ENCODE measurements at places on chromosomes 12 and 14.

- DNase-seq = no peak
Measured at GRCh38 chr12:51788876-51789275, 59.6 kb downstream of the FIGNL2 start.

DNA sequence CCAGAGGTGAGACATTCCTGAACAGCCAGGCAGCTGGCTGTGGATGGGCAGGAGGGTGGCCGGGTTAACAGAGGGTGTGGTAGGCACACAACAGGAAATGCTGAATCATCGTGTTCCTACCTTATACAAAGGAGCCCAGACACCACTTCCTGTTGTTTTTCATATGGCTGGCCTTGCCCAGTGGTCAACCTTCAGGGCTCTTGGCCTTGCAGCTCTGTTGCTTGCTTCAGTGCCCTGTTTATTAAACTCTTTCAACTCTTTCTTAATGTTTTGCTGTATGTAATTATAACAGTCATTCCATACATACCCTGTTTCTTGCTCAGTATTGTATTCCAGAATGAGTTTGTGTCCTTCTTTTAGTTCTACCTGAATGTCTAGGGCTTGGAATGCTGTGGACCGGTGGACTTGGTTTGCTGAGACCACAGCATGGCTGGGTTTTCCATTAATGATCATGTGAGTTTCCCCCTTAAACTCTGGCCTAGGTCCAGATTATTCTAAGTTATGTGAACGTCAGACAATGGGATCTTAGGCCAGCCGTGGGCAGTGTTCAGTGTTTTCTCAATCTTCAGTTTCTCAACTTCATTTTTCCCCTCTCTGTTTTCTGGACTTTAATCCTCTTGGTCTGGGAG lies 11.9 kb downstream of the CFAP54 start:
- no peak for DNase-seq

DNA sequence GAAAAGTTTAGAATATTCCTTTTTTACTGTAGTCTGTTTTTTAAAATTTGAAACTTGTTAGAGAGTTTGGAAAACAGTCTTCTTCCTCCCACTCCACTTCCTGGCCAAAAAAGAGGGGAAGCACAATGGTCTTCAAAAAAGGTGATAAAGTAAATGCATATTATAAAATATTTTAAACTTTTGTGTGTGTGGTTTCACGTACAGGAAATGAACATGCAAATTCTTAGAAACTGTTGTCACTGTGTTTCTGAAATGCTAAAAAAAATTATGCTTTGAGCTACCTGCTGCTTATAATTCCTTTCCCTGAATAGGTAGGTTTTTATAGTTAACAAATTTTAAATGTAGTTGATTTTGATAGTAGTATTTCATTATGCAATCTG lies 2.9 kb downstream of the FGFR1OP2 start:
- DNase-seq = no peak

- DNase-seq = no peak
Measured at GRCh38 chr14:39228509-39229221, 5.0 kb upstream of the MIA2 start.

DNA sequence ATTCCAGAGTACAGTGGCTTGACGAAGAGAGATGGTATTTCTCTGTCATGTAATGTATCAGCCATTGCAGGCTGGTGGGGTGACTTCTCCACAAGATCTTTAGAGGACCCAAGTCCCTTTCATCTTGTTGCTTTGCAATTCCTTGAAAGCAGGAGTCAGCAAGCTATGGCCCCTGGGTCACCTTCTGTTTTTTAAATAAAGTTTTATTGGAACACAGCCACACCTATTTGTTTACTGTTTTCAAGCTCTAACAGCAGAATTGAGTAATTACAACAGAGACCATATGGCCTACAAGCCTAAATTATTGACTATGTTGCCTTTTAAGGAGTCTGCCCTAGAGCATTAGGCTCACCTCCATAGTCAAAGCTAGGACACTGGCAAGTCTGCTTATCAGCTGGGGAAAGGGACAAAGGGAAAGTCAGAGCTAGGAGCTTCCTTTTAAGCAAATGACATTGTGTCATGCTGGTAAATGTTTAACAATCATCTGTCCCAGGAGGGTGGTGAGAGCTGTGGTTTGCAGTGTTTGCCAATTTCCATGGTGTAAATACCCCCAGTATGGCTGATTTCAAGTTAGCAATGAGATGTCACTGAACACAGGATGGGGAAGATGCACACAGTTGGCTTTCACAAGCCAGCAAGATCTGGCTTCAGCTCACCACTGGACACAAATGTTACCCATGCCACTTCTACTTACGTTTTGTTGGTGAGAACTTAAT lies 87.7 kb upstream of the PWP1 start:
- no peak for DNase-seq

- peak; percentile 47 for DNase-seq
Measured at GRCh38 chr12:65822732-65823512, 1.4 kb upstream of the HMGA2 start.

DNA sequence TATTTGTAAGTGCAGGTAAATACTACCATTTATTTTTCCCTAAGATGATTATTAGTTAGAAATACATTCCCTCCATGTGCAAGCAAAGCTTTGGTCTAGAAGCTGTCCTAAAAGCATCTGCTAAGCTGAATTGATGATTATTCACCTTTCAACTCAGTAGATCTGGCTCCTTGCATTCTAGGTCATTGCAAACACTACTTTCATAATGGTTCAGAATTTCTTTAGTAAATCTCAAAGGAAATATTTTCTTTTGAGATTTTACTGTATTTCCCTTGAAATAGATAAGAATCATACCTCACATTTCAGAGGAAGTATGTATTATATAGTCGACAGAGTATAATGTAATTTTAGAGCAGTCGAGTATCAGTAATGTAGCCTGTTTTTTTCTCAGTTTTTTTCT lies 2.4 kb downstream of the ETNK1 start:
- DNase-seq = no peak

DNA sequence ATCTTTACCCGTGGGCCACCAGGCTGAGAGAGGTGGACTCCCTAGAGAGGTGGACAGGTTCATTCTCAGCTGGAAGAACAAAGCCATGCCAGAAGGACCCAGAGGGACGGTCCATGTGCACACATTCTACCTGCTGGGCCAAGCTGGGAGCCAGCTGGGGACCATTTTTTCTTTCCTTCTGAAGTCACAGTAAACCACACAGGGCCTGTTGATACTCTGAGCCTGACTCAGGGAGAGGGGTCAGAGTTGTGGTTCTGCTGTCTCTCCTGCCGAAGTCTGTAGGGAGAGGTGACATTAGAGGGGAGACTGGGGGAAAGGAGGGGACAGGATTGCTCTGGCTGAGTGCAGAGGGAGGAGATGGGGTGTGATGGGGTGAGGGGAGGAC lies 148.6 kb downstream of the TSPAN9 start:
- no peak for DNase-seq

GRCh38 chr12:91271185-91271584 lies 88.6 kb upstream of the DCN start:
- DNase-seq = no peak

- no peak for DNase-seq
Measured at GRCh38 chr12:54282949-54283593, 2.5 kb downstream of the HNRNPA1 start.

All from muscle of back (tissue), 13 donors.